ENCODE measurements at places on chromosomes 3 and 15.

DNA sequence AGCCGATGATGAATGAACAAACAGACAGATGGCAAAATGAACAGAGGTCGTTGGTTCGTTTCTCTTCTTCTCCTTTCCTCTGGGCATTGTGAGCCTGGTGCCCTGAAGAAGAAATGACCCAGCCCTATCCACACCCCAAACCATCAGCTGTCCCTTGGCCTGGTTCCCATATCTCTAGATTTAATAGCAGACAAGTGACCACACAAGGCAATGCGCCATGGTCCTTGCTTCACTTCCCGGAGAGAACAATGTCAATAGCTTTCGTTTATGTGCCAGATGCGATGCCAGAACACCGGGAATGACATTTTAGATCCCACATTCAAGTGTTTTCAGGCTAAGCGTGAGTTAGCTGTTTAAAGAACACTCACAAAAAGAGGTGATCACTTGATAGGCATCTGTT lies 17.7 kb downstream of the POC1A start:
- DNase-seq: no peak

- no peak for DNase-seq
Observed at GRCh38 chr15:81336568-81336967, 12.6 kb upstream of the STARD5 start.

DNA sequence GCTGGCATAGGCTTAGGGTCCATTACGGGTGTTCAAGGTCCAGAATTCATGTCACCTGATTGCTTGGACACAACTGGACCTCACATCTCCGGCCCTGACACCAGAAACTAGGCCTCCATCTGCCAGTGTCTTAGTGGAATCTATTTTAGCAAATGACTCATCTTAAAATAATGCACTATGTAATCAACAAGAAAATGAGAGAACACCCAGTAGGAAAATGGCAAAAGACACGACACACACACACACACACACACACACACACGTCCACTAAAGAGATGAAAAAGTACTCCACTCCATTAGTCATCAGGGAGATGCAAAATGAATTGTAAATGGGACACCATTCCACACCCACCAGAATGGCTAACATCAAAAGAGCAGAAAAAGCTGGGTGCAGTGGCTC lies 11.2 kb downstream of the APBA2 start:
- DNase-seq: no peak

- peak; percentile 59 for DNase-seq
Observed at GRCh38 chr15:73873889-73874511, 636 bp downstream of the TBC1D21 start.

DNA sequence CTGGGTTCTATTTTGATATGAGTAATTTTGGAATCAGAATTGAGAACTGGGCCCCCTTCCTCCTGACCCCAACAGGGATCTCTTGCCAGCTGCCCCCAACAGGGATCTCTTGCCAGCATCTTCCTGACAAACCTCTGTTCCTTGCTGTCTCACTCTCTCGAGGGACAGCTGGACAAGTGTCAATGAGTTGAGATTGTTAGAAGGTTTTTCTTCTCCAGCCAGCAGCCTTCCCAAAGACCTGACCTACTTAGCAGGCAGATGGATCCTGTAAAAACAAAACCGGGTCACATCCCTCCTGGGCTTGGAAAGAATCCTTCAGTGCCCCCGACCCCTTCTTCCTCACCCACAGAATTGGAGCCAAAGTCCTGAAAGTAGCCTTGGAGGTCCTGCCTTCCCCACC lies 21.6 kb downstream of the LIMD1 start:
- DNase-seq: no peak

- DNase-seq: no peak
Observed at GRCh38 chr3:192026661-192027060, 565.7 kb downstream of the PYDC2 start.

- DNase-seq: no peak
Observed at GRCh38 chr3:130971208-130971607, 55.4 kb downstream of the ASTE1 start.

- DNase-seq: no peak
Observed at GRCh38 chr3:64457811-64458210, 230.0 kb downstream of the ADAMTS9 start.

DNA sequence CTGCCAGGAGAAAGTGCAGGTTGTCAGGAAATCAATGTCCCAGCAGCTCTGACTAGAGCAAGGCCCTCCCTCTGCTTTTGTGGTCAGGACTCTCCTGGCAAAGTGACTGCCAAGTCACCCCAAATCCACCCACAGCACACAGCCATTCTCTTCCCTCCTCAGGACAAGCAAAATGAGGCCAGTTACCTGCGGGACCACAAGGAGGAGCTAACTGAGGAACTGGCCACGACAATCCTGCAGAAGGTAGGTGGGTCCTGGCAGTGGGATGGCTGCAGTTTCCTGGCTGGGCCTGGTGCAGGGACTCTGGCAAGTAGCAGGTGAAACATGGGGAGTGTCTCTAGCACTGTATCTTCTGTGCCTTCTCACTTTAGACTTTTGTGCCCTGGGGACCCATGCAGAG lies 142.5 kb upstream of the EIF1B start:
- no peak for DNase-seq

DNA sequence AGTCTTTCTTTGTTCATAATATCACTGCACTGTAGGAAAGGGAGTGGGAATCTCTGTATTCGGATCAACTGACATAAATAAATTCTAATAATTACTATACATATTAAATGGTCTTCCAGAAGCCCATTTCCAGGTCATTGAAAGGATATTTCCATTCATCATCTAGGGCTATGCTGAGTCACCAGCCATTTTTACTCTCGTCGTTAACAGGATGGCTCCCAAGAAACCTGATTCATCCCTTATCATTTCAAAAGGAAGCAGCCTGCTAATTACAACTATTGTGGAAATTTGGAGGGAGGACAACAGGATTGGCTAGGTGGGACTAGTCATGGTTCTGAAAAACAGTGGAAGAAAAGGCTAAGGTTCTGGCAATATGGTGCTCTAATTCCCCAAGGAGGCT lies 13.6 kb downstream of the GMNC start:
- no peak for DNase-seq

- no peak for DNase-seq
Observed at GRCh38 chr3:12394569-12395271, 89.6 kb upstream of the TSEN2 start.

GRCh38 chr3:127706312-127706711 lies 33.6 kb downstream of the ABTB1 start:
- DNase-seq: peak; percentile 14

GRCh38 chr15:67121644-67122605 lies 56.5 kb downstream of the SMAD3 start:
- DNase-seq: no peak

DNA sequence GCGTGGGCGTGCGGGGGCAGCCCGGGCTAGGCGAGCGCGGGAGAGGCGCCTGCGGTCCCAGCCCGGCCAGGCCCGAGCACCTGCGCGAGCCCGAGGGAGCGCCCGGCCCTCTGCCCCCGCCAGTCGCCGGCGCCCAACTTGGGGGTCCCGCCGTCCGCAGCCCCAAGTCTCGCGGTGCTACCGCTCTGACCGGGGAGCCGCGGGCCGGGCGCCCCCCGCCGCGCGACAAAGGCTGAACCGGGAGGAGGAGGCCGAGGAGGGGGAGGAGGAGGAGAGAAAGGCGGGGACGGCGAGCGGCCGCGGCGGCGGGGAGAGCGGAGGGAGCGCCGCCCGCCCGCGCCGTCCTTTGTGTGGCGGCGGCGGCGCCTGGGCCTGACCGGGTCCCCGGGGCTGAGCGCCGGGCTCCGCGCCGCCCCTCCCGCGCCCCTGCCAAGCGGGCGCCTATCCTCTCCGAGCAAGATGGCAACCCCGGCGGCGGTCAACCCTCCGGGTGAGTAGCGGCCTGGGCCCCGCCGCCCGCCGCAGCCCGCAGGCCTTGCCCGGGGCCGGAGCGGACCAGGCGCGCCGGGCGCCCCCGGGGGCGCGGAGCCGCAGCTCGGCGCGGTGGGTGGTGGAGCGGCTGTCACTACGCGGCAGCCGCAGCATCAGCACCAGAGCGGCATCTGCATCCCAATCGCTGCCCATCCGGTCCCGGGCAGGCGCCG lies at the start of gene ARNT2:
ARNT2 (plus strand) TSS at position 326 of the 704 bp plus-strand sequence; CDS start at position 460, 134 bp downstream.
- DNase-seq: peak; percentile 55

GRCh38 chr3:41792806-41793205 lies 169.1 kb downstream of the ULK4 start:
- no peak for DNase-seq

DNA sequence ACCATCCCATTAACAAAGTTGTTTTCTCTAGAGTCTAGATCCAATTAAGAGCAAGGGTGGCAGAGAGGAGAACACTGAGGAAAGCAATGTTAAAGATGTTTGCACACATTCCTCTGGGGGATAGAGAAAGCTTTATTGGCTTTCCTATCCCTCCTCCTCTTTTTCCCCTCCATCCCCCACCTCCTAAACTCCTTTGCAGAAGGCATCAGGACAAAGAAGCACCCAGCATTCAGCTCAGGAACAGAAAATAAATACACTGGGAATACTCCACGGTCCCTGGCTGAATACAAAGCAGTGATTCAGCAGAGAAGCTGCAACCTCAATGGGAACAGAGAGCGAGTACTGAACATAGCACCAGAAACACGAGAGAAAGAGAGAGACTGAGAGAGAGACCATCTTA lies 21.9 kb downstream of the LSAMP start:
- peak; percentile 88 for DNase-seq

DNA sequence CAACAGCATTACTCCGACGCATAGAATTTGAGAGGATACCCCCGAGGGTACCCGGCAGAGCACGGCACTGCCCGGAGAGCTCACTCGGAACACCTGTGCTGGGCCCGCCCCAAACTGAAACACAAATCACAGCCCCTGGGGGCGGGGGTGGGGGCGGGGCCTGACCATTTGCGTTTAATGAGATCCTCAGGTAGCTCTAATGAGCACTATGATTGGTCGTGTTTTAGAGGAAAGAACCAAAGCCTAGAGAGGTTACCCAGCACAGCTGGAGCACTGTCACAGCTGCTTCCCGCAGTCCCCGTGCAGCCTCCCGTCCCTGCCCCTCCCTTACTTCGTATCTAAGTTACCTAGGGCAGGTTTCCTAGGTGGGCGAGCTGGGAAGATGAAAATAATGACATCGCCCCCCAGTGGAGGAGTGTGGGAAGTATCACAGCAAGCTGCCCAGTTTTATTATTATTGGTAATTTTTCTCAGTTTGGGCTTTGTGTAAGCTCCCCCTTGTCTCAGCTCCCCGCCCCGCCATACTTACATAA lies 187.1 kb downstream of the PDE8A start:
- peak; percentile 83 for DNase-seq

DNA sequence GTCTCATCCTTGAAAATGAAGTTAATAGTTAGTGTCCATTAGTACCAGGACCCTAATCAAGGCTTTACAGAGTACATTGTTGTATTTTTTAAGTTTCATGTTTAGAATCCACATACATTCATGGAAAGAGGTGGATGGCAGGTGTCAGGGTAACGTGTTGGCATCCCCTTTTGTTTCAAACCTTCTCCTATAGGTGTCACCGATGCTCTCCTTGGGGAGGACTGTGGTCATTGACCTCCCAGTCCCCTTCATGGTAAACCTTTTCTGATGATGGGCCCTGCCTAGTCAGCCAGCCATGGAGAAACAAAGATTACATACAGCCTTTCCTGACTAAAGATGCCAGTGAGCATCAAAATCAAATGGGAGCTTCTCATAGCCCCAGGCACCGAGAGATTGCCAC lies 574.8 kb downstream of the AGBL1 start:
- DNase-seq: no peak

GRCh38 chr3:180274536-180274935 lies 237.8 kb upstream of the PEX5L start:
- no peak for DNase-seq

DNA sequence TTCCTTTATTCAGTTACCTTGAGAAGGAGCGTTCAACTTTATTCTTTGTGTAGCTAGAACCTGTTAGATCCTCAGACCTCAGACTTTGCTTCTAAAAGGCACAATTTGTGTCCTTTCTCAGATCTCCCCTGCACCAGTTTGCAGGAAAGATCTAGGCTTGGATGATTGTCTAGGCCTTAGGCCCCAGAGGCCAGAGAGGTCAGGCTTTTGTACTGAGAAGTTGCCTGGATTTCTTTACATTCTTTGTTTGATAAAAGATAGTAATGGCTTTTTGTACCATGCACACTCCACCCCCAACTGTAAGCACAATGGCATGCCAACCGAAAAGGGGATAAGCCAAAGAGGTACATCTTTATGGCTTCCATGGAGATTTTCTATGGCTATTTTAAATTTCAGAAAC lies 719.6 kb upstream of the NR2F2 start:
- no peak for DNase-seq

- DNase-seq: no peak
Observed at GRCh38 chr3:102215166-102215565, 219.6 kb upstream of the ZPLD1 start.

DNA sequence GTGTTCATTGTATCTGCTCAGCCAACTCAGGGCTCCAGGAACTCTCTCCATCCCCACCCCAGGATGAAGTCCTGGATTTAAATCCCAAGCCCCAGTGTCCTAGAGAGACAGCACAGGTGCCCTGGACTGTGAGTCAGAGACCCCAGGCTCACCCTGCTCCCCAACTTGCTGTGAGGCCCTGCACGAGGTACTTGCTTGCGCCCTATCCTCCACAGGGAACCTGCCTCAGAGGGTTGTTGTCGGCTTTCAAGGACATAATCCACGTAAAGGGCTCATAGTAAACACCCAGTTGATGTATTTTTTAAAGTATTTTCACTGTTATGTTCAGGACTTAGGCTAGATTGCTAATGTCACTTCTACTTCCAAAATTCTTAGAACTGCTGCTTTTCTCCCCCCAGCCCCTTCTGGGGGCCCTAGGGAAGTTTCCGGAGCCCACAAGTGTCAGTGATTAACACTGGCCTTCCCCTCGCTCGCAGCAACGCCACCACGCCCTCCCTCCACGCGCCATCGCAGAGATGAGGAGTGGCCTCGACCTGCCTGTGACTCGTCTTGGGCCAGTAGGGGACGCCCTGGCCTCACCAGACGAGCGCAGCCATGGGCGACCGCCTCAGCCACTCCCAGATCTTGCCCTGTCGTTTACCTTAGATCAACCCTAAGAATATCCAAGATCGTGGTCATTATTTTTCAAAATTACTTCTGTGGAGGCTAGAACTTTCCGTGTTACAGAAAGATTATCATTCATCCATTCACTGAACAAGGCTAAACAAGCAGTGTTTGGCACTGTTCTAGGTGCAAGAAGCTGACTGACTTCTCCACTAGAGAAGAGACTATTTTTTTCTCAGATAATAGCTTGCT lies 6.0 kb upstream of the SRP14 start:
- peak; percentile 41 for DNase-seq

GRCh38 chr3:135500034-135500433 lies 465.5 kb upstream of the PPP2R3A start:
- DNase-seq: no peak

DNA sequence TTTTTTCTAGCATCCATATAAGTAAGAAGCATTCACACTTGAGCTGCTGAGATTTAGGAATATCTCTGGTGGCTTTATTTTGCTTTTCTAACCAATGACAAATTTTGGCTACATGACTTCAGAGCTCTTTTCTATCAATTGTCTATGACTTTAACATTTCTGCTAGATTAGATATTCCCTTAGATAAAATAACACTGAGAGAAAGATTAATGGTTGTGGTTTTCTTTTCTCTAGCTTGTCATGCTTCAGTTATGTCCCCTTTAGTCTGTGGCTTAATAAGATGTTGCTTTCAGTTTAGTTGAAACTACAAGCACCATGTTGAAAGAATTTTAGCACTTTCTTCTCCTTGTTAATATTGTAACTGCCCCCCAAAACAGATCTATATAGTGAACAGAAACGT lies 665.6 kb upstream of the CCDC54 start:
- DNase-seq: no peak

- no peak for DNase-seq
Observed at GRCh38 chr3:37514055-37514665, 339.8 kb upstream of the LRRFIP2 start.
